Smooth muscle cell of the umbilical artery (primary cell): ENCODE measurements at places on chromosomes 3 and 15. TPM values are rescaled to one million over a fixed set of nuclear protein-coding genes. Genes with fewer than 3 reads are reported as not detected.

The NDN gene
- 62.5 and 94.7 TPM in 2 replicates for total RNA-seq

The EPHB1 gene
- 1.8 and 8.9 TPM in 2 replicates for total RNA-seq

The PAK6 gene
- total RNA-seq: 0.28 TPM in 1 of 2 replicates, not detected in the other

The CDCP1 gene
- total RNA-seq: 10.4 and 76.4 TPM in 2 replicates

The ZNF385D gene
- total RNA-seq: under 0.01 TPM in 1 of 2 replicates, not detected in the other

The GPR160 gene
- total RNA-seq: 0.23 TPM in 1 of 2 replicates, not detected in the other

The CASR gene
- total RNA-seq: not detected in 2 replicates

The P2RY14 gene
- total RNA-seq: not detected in 2 replicates

The CHRNA7 gene
- 0.05 TPM in 1 of 2 replicates, not detected in the other for total RNA-seq

The CIDEC gene
- total RNA-seq: 0.09 TPM in 1 of 2 replicates, not detected in the other

The TUSC7 gene
- not detected in 2 replicates for total RNA-seq

The CX3CR1 gene
- not detected in 2 replicates for total RNA-seq

The ATG3 gene
- 64.7 and 65.1 TPM in 2 replicates for total RNA-seq

The MAGEL2 gene
- 2.1 and 3.4 TPM in 2 replicates for total RNA-seq

The HACD3 gene
- 98.3 and 106 TPM in 2 replicates for total RNA-seq

The APH1B gene
- total RNA-seq: 11.0 and 16.0 TPM in 2 replicates

The NANOGP8 gene
- not detected in 2 replicates for total RNA-seq

The KCNMB2 gene
- total RNA-seq: not detected in 2 replicates

The TMEM45A gene
- total RNA-seq: 53.7 and 107 TPM in 2 replicates

The PEX5L gene
- under 0.01 and 0.51 TPM in 2 replicates for total RNA-seq

The C3orf70 gene
- 0.23 and 1.5 TPM in 2 replicates for total RNA-seq

The TIGIT gene
- total RNA-seq: not detected in 2 replicates

The GOLGA8Q gene
- 1.8 and 3.5 TPM in 2 replicates for total RNA-seq

The GCSAM gene
- total RNA-seq: not detected in 2 replicates

The DUOX1 gene
- not detected in 2 replicates for total RNA-seq

The NPAP1 gene
- not detected in 2 replicates for total RNA-seq

The ATXN7 gene
- 10.4 and 13.6 TPM in 2 replicates for total RNA-seq

The GPR62 gene
- 0.05 TPM in 1 of 2 replicates, not detected in the other for total RNA-seq

The SYNPR gene
- total RNA-seq: not detected in 2 replicates

The BCHE gene
- 27.6 and 54.9 TPM in 2 replicates for total RNA-seq

The SEMA3G gene
- total RNA-seq: 0.09 TPM in 1 of 2 replicates, not detected in the other

The PPP1R14D gene
- not detected in 2 replicates for total RNA-seq

The ESYT3 gene
- 0.59 and 1.6 TPM in 2 replicates for total RNA-seq

The COPS2 gene
- total RNA-seq: 84.0 and 95.3 TPM in 2 replicates

The CCDC13 gene
- 0.14 and 0.59 TPM in 2 replicates for total RNA-seq

The FGD5 gene
- 0.23 and 0.59 TPM in 2 replicates for total RNA-seq

The RCN2 gene
- 132 and 138 TPM in 2 replicates for total RNA-seq

The EPHA6 gene
- not detected in 2 replicates for total RNA-seq

The HESX1 gene
- total RNA-seq: 0.46 TPM in 1 of 2 replicates, not detected in the other

The POPDC2 gene
- total RNA-seq: 0.59 and 1.8 TPM in 2 replicates
